ENCODE measurements at places on chromosomes 16 and 17. TPM values are rescaled to one million over a fixed set of nuclear protein-coding genes. Genes with fewer than 3 reads are reported as not detected.

Gene SPOP
- total RNA-seq: 51.9 TPM

Gene EFNB3
- total RNA-seq: 25.3 TPM

Gene HAGH
- 31.1 TPM for total RNA-seq

Gene MSLN
- total RNA-seq: not detected

Gene GLIS2
- total RNA-seq: 17.2 TPM

Gene ZDHHC1
- 10.2 TPM for total RNA-seq

Gene CACNG3
- total RNA-seq: not detected

GRCh38 chr16:31395647-31396046 is 2.5 kb downstream of the ITGAD start:
- no peak overlapping the region for H3K27ac ChIP-seq
- no peaks in the 10 kb centered on the region for H3K4me1 ChIP-seq
- no peaks in the 10 kb centered on the region for H3K36me3 ChIP-seq
- H3K27me3 ChIP-seq: peaks cover 4% of the 10 kb centered on the region

DNA sequence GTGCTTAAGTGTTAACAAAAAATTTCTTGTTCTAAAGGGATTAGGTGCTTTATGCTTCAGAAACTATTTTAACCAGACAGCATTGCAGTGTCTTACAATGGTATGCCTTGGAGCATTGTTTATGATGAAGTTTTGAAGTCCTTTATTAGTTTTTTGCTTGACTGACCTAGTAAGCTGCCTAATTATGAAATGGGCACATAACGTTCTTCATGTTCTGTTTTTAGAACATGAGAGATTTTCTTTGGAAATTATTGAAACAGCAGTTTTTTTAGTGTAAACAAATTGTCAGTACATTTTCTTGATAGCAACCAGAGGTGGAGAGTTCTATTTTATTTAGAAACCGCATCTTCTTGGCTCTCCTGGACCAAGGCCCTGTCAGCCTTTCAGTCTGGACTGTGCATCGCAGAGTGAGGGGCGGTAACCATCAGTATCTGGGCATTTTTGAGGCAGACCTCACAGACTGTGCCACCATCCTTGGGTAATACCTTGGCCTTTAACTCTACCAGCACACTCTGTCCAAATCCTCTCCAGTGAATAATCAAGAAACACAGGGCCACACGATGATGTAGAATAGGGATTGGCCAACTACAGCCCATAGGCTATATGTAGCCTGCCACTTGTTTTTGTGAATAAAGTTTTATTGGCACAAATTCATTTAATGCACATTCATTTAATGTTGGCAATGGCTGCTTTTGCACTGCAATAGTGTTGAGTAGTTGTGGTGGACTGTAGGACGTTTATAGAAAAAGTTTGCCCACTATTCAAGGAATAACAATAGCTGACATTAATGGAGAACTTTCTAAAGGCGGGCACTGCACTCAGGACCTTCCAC is 81.1 kb downstream of the VPS35L start:
- DNase-seq: no peak
- H3K36me3 ChIP-seq: peaks cover 15% of the 10 kb centered on the region
- H3K27ac ChIP-seq: no peak overlapping the region
- no peaks in the 10 kb centered on the region for H3K27me3 ChIP-seq
- H3K4me1 ChIP-seq: no peaks in the 10 kb centered on the region
- H3K4me3 ChIP-seq: no peak overlapping the region

- H3K27me3 ChIP-seq: no peaks in the 10 kb centered on the region
- no peak for DNase-seq
- no peaks in the 10 kb centered on the region for H3K4me1 ChIP-seq
- no peak overlapping the region for H3K4me3 ChIP-seq
- peaks cover 5% of the 10 kb centered on the region for H3K36me3 ChIP-seq
These were observed 57.2 kb upstream of the ALOX12 start for GRCh38 chr17:6938637-6939036.

DNA sequence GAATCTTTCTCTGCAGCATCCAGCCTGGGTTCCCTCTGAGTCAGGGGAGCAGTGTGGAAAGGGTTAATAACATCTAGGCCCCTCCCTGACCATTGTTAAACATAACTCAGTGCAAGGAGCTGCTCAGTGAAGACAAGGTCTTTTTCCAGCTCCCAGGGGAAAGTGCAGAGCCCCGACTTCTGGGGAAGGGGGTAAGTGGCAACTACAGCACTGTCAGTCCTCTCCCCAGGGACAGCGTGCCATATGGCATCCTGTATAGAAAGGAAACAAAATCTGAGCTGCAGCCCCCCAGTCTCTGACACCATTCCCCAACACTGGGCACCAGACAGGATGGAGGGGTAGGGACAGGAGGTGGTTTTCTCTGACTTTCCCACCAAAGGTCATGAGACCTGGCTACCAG is 7.8 kb downstream of the MRPL27 start:
- peak overlapping the region; percentile 66 for H3K4me3 ChIP-seq
- H3K36me3 ChIP-seq: no peaks in the 10 kb centered on the region
- peaks cover 40% of the 10 kb centered on the region for H3K4me1 ChIP-seq
- H3K27me3 ChIP-seq: peaks cover 3% of the 10 kb centered on the region

- no peak overlapping the region for H3K27ac ChIP-seq
- no peaks in the 10 kb centered on the region for H3K4me1 ChIP-seq
- DNase-seq: no peak
- H3K27me3 ChIP-seq: no peaks in the 10 kb centered on the region
- H3K4me3 ChIP-seq: no peak overlapping the region
These were observed 31.6 kb downstream of the MYH10 start for GRCh38 chr17:8598913-8599312.

DNA sequence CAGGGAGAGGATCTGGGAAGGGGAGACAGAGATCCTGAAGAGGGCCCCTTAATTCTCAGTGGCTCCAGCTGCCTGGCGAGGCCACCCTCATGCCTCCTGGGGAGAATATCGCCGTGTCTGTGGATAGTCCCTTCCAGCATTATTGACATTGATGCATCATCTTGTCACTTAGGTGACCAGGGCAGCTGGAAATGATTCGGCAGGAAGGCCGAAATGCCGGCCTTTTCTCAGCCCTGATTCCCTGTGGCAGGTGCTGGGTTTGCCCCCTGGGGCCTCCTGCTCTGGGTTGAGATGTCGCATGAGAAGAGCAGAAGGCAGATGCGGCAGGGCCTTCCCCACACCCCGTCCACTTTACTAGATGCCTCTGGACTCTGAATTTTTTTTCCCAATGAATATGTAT is 89.5 kb downstream of the RAP1GAP2 start:
- peaks cover 10% of the 10 kb centered on the region for H3K27me3 ChIP-seq
- no peak for DNase-seq
- no peak overlapping the region for H3K27ac ChIP-seq
- no peak overlapping the region for H3K4me3 ChIP-seq

DNA sequence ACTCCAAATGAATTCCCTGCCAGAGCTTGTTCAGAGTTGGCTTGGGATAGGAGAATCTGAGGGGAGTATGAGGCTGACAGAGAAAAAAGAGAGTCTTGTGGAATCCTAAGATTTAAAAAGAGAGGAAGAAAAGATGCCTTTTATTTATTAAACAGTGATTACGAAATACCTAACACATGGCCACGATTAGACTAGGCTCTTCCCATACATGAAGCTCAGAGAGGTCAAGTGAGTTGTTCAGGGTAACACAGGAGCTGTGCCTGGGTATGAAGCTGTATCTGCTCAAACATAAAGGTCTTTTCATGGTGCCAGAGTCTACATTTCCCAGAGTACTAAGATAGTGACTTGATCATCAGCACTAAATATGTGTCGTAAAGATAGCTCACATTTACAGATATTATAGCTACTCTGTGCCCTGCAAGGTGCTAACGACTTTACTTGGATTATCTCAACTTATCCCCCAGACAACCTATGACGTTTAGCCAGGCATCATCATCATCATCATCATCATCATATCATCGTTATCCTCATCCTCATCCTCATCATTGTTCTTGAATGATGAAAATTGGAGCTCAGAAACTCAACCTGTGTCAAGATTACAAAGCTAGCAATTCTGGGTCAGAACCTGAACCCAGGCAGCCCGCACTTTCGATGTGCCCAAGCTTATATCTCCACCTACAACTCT is 500.8 kb downstream of the NPIPA7 start:
- no peak for DNase-seq
- H3K4me1 ChIP-seq: peaks cover 42% of the 10 kb centered on the region
- H3K27me3 ChIP-seq: peaks cover 20% of the 10 kb centered on the region
- H3K36me3 ChIP-seq: no peaks in the 10 kb centered on the region
- H3K27ac ChIP-seq: no peak overlapping the region

- no peak overlapping the region for H3K4me3 ChIP-seq
- H3K27me3 ChIP-seq: no peaks in the 10 kb centered on the region
- DNase-seq: no peak
- peaks cover 16% of the 10 kb centered on the region for H3K36me3 ChIP-seq
These were observed 9.1 kb downstream of the TAOK2 start for GRCh38 chr16:29982560-29983419.

- H3K36me3 ChIP-seq: no peaks in the 10 kb centered on the region
- no peak overlapping the region for H3K27ac ChIP-seq
- no peaks in the 10 kb centered on the region for H3K27me3 ChIP-seq
- DNase-seq: no peak
- H3K4me1 ChIP-seq: peaks cover 71% of the 10 kb centered on the region
These were observed 27.1 kb downstream of the USP10 start for GRCh38 chr16:84726669-84727467.
